ENCODE measurements at places on chromosomes 16 and 17. TPM values are rescaled to one million over a fixed set of nuclear protein-coding genes. Genes with fewer than 3 reads are reported as not detected.

CBX2 gene
- 0.36 TPM for total RNA-seq

GRCh38 chr17:34623856-34624766 is 44.7 kb downstream of the TMEM132E start:
- no peak for DNase-seq

DNA sequence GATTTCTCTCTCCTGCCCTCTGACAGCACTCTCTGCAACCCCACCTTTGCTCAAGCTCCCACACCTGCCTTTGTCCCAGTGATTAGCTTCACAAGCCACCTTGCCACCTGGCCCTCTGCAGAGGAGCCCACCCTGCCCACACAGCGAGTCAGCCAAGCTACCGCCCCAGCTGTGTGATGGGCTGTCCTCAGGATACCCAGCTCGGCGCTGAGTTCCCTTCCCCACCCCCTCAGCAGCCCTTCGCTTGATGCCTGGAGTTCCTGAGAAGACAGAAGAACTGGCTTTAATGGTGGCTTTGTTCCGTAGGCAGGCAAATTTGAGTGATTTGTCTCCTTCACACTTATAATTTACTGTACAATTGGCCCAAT is 266.4 kb downstream of the CBLN1 start:
- no peak for DNase-seq

GRCh38 chr16:78955206-78955605 is 645.3 kb downstream of the MAF start:
- no peak for DNase-seq

SLC13A2 gene
- not detected for total RNA-seq

DNA sequence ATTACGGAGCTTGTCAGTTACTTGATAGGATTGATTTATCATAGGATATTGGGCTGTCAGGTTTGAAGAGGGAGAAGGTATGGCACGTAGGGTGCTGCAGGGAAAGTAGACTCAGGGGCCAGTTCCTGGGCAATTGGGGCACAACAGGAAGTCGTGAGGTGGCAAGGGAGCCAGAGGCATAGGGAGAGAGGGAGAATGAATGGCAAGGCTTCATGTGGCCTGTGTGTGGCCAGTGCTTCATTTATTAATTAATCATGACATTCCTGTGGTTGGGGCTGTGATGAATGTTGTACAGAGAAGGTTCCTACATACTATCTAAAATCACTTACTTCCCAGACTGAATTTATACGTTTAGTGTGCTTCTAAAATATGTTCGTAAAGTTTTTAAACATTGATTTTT is 19.3 kb downstream of the MFSD11 start:
- DNase-seq = no peak

GRCh38 chr17:73788111-73788510 is 143.9 kb upstream of the SDK2 start:
- no peak for DNase-seq

AOC3 gene
- 134 TPM for total RNA-seq

KIF19 gene
- 0.68 TPM for total RNA-seq

- no peak for DNase-seq
Observed at GRCh38 chr17:1038459-1039122, 41.7 kb downstream of the TIMM22 start.

GRCh38 chr16:86523166-86523740 is 12.9 kb downstream of the FOXF1 start:
- peak; percentile 56 for DNase-seq

DNA sequence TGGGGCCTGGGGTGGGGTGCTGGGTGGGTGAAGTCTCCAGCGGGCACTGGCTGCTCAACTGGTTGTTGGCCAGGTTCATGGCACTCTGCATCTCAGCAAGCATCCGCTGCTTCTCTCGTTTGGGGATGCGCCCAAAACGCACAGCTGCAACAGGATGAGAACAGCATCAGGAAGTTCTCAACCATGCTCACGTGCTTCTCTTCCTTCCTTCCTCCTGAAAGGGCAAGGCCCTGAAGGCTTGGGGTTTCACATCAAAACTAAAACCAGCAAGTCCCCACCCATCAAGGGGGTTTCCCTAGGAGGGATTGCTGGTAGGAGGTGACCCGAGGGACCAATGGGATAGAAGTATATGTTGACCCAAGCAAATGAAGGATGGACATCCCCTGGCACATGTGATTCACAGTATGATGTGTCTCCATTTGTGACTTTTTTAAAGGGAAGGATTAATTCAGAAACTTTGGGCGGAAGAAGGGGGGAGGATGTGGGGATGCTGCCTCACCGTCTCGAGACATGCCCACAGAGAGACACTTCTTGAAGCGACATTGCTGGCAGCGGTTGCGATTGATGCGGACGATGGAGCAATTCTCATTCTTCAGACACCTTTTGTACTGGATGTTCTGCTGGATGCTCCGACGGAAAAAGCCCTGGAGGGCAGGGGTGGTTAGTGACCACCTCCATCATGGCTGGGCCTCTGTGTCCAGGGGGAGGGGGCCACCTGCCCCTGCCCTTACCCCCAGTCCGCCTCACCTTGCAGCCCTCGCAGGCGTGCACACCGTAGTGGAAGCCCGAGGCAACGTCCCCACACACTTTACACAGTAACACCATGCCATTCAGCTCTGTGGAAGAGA is 4.2 kb downstream of the NR1D1 start:
- peak; percentile 90 for DNase-seq

DNA sequence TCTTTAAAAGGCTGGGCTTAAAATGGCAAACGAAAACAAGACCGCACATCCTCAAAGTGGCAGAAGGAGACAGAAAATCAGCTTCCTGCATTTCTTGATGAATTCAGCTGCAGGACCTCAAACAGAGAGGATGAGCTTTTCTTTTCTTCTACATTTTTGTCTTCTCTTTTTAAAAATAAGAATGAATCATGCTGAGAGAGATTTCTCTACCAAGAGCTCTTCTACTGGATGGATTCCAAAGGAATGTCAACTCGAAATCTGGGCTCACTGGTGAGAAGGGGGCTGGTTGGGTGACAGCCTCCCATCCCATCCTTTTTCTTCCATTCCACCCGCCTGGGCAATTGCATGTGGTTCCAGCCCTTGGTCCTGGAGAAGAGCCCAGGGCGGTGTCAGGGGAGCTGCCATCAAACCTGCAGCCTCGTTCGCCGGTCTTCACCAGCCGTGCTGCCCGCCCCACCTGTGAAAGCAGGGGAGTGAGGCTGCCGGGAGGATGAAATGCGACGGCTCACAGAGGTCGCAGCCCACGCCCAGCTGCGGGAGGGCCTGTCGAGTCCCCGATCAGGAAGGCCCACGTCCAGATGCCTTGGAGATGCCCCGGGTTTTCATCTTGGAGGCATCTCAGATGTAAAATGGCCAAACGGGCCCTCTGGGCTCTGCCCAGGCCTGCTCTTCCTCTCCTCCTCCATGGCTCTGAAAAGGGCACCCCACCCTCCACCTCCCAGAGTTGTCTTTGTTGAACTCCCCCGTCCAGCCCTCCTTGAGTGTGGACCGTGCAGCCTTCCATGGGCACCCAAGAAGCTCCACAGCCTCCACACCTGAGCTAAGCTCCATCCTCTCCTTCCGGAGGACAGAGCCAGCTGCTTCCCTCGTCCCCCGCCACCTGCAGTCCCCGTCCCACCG is 121.9 kb downstream of the FOXL1 start:
- DNase-seq = peak; percentile 29

CDRT15L2 gene
- not detected for total RNA-seq

FAM171A2 gene
- total RNA-seq = 1.7 TPM

G6PC1 gene
- not detected for total RNA-seq

CDK5RAP3 gene
- total RNA-seq = 71.5 TPM

DNA sequence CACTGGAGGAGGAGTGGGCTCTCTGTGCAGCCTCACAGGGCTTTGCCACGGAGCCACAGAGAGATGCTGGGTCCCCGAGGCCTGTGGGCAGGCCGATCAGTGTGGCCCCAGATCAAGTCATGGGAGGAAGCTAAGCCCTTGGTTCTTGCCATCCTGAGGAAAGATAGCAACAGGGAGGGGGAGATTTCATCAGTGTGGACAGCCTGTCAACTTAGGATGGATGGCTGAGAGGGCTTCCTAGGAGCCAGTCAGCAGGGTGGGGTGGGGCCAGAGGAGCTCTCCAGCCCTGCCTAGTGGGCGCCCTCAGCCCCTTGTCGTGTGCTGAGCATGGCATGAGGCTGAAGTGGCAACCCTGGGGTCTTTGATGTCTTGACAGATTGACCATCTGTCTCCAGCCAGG is 3.9 kb downstream of the NXPH3 start:
- DNase-seq = no peak

DNA sequence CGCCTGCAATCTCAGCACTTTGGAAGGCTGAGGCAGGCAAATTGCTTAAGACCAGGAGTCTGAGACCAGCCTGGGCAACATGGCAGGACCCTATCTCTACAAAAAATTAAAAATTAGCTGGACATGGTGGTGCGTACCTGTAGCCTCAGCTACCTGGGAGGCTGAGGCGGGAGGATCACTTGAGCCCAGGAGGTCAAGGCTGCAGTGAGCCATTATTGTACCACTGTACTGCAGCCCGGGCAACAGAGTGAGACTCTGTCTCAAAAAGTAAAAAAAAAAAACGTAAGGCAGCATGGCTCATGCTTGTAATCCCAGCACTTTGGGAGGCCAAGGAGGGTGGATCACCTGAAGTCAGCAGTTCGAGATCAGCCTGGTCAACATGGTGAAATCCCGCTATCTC is 263.6 kb downstream of the PARN start:
- no peak for DNase-seq

CD300LB gene
- not detected for total RNA-seq

GRCh38 chr16:29862383-29862883 is 593 bp downstream of the CDIPT start:
- DNase-seq = no peak

CMTM2 gene
- not detected for total RNA-seq

DNA sequence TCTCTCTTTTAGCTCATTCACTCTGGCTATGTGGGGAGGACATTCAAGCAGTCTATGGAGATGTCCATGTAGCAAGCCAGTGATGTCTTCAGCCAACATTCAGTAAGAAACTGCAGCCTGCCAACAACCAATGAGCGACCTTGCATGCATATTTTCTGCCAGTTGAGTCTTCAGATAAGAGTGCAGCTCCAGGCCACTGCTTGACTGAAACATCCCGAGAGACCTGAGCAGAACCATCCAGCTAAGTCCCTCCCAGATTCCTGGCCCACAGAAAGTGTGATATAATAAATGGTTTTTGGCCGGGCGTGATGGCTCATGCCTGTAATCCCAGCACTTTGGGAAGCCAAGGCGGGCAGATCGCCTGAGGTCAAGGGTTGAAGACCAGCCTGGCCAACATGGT is 10.5 kb upstream of the C17orf58 start:
- DNase-seq = no peak

KRTAP4-9 gene
- total RNA-seq = not detected

RAB37 gene
- total RNA-seq = 4.1 TPM

DNA sequence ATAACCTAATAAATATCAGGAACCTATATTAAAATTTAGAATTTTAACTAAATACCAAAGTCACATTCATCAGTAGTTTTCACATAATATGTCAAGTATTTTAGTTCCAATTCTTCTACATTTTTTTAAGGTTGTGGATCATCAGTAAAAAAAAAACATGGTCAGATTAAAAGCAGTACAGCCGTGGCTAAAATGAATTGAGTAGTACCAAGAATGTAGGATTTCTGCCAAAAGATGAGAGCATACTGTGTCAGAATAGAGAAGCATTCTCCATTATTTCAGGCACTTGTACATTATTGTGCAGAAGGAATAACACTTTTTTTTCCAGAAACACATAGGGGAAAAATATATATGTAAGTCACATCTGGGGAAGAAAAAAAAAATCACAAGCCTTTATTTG is 1176.1 kb downstream of the CDH11 start:
- DNase-seq = no peak

CCL8 gene
- not detected for total RNA-seq

DNA sequence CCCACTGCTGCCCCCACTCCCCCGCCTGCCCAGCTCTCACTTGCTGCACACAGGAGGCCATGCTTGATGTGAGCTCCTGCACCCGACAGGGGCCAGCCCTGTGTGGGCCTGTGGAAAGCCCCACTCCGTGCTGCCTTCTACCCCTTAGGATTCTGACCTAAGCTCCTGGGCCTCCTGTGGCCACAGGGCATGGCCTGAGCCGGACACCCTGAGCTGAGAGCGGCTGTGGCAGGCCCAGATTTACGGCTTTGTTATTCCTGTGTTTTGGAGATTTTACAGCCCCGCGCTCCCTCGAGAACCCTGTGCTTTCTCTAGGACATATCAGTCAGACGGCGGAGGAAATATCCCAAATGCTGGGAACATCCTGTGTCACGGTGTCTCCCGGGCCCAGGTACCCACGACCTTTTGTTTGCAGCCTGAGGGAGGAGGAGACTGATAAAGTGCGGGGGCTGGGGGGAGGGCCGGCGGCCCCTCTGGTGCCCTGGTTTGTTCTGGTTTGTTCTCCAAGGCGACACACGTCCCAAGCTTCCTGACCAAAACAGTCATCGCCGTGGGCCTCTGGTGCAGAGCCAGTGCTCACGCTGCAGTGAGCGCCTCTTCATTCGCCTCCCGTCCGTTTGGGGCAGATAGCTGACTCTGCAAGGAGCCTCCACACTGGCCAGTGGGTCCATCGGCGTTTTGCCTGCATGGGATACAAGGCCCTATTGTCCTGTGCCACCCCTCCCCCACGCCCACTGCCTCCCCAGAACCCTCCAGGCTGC is 363.4 kb downstream of the C16orf95 start:
- peak; percentile 60 for DNase-seq

- DNase-seq = no peak
Observed at GRCh38 chr17:68428498-68429172, 28.7 kb downstream of the WIPI1 start.

- peak; percentile 14 for DNase-seq
Observed at GRCh38 chr17:79615446-79615845, 4.6 kb upstream of the RBFOX3 start.

DNA sequence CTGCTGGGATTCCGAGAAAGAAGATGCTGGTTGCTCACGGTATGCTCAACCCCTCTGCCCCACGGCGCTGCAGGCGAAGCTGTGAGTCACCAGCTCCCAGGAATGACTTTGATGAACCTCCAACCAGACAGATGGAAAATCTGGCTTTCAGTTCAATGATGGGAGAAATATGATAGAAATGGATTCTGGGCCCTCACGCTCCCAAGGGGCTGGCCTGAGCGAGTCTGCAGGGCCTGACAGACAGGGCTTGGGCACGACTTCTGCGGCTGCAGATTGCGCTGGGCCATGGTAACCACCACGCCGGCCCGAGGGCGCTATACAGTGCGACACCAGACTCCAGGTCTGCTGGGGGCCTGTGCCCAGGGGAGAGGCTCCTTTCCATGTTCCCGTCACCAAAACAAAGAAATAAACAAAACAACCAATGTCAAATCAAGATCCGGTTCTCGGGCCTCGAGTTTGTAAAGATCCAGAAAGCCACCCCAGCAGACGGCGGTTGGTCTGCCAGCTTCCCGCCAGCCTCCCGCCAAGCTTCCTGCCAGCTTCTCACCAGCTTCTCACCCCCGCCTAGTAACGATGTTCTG is 11.1 kb upstream of the ABR start:
- no peak for DNase-seq

- no peak for DNase-seq
Observed at GRCh38 chr17:58368860-58369213, 16.8 kb upstream of the SUPT4H1 start.

Data from sigmoid colon (tissue), 7 donors.